T-helper 1 cell (primary cell): ENCODE measurements at places on chromosomes 2 and 18.

DNA sequence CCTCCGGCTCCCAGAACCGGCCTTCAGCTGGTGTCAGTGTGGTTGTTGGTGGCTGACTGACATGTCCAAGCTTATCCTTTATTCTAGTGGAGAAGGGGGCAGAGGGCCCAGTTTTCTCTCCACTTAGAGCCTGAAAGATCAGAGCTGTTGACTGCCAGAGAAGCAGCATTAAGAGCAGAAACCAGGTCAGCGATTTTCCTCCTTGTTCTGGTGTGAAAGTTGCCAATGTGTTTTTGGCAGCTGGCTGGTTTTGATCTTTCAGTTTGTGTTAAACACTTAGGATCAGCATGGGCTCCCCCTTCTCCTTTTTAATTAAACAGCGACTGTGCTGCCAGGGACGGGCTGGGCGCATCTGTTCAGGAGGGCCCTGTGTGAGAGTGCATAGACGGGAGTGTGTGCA lies 100.9 kb downstream of the ASAP2 start:
- no peak for DNase-seq

GRCh38 chr2:31312898-31313297 lies 78.9 kb downstream of the EHD3 start:
- no peak for DNase-seq

DNA sequence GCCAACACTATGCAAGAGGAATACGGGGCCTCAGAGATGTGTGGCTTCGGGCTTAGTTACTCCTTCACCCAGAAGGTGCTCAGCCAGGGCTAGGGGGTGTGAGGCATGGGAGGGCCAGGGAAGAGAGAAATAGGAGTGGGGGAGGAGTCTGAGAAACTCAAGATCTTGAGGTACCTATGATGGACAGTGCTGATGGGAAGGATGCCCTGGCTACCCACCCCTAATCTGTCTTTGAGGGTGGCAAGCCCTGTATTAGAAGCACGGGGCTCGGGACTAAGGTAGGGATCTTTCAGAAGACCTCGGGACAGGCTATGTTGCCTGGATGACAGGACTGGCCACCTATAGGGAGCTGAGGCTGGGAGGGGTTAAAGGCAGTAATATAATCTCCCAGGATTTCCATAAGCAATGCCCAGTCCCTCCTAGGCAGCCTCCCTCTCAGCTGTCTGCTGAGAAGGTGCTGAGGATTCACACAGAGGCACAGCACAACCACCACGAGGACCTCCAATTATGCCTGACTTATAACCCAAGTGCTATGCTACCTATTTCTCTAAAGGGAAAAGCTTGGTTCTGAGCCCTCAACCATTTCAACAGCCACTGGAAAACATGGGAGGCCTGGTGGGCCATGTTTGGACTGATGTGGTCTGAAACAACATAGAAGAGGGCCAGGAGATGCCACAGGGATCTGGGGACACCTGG lies 23.3 kb downstream of the MTHFD2 start:
- DNase-seq, result no peak

- DNase-seq, result no peak
These were observed 31.8 kb upstream of the TMEM131 start for GRCh38 chr2:98027538-98027937.

DNA sequence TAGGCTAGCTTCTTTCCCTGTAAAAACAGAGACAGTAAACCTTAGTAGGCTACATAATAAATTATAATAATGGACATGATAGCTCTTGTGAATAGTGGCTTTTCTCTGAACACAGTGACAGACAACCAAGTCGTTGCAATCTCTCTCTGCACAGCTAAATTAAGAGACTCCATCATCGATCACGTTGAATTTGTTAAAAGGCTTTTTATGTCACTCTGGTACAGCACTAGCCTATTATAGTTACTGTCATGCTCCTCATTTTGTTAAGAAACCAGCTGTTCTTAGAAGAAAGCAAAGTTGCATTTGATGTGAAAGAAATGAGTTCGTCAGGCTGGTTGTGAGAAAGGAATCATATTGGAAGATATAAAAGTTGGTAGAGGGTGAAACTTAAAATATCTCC lies 50.3 kb upstream of the ARHGAP28 start:
- DNase-seq, result no peak

DNA sequence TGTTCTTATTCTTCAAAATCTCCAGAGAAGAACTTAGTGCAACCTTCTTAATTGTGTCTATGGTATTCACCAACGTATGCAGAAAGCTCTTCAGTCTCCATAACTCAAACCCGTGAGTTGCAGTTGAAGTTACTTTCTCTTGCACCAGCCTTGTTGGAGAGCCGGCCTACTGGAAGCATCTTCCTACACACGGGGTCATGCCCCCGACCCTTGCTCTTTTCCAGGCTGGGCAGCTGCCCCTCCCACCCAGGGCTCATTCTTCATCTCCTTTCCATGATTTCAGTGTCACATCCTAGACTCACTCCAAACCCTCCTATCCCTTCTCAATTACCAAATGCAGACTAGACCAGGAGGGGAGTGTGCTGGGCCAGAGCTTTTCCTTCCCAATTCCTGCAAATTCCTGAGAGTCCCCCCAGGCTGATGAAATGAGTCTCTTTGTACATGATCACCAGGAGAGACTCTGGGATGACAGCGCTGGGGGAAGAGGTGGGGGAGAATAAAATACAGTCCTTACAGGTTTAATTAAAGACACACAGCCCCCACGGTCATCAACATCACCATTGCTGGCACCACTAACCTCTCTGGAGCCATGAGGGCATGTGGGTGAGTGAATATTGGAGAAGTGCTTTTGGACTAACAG lies 75.3 kb downstream of the COLEC12 start:
- DNase-seq, result no peak

DNA sequence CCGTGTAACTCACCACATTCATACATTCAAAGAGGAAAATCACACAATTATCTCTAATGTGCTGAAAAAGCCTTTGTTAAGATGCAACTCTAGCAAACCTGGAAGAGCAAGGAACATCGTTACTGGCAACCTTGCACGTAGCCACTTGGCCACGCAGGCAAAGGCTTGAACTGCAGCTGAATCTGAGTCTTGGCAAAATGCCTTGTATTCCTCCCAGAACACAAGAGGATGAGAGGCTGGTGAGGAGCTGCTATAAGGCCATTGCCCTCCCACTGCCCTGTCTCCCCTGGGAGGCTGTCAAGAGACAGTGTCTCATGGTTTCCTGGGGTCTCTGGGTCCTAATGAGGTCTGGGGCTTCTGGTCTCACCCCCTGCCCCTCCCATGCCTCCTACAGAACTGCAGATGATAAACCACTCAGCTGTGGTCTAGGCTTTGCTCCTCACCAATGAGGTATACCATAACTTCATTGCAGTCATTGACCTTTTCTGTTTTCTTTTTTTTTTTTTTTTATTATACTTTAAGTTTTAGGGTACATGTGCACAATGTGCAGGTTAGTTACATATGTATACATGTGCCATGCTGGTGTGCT lies 141.4 kb downstream of the SPP2 start:
- DNase-seq, result no peak

DNA sequence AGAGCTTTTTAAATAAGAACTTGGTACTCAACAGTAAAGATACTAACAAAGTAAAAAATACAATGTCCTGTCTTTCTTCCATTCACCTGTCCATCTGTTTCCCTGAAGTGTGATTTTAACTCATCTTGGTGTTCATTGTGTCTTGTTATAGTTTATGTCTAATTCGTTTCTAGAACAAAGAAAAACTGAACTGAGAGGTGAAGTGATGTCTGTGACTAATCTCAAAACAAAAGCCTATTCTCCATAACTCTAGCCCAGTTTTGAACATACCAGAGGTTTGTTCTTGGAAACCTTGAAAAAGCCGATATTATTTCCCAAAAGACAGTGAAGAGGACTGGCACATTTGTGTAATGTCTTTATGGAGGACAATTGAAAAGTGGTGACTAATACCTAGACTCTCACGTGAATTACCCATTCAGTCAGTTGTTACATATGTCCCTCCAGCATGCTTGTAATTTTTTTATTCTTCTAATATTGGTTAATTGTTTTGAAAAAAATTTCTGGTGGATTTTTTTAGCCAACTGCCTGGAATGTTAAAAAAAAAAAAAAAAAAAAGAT lies 725.8 kb downstream of the SATB2 start:
- DNase-seq, result no peak

- DNase-seq, result no peak
These were observed 181.5 kb downstream of the EN1 start for GRCh38 chr2:118665784-118666529.

GRCh38 chr2:160425434-160426151 lies 68.0 kb downstream of the RBMS1 start:
- DNase-seq, result no peak

DNA sequence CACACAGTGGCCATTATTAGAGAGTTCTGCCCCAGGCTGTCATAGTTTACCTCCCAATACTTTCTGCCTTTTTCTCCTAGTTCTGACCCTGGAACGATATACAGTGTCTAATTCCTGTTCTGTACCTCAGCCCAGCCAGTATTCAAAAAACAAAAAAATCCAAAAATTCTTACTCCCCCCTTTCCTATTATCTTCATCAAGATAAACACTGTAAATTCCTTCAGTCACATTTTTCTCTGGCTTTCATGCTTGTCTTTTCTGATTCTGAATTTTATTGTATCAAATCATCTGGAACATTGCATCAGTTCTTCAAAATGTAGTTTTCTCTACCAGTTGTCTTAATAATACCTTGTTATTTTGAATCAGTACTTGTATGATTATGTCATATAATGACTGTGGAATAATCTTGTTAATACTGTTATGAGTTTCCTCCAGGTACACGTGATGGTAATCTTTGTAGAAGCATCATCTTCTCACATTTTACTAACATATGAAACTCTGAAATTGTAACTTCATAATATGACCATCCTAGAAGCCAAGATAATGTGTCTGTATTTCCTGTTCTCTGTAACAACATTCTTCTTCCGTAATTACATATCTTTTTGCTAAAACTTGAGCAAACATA lies 79.0 kb upstream of the NOSTRIN start:
- no peak for DNase-seq

- no peak for DNase-seq
These were observed 422.7 kb upstream of the TNP1 start for GRCh38 chr2:217282531-217282930.

DNA sequence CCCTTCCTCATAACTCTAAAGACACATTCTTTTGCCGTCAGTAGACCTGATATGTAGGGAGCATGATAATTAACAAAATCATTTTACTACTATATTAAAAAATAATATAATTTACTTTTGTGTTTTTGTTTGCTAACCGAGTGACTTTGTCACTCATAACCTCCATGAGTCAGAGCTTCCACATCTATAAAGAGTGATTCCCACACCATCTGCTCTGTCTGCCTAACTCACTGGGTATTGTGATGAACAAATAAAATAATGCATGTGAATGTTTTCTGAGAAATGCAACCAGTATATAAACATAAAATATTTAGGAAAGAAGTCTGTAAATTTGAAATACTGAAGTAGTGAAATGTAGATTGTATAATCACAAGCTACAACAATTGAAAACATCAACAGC lies 123.4 kb upstream of the DSEL start:
- DNase-seq, result no peak

GRCh38 chr2:239388236-239389151 lies 12.3 kb downstream of the HDAC4 start:
- no peak for DNase-seq

GRCh38 chr2:136363900-136364299 lies 246.0 kb upstream of the CXCR4 start:
- no peak for DNase-seq

- peak; percentile 19 for DNase-seq
These were observed 17.3 kb upstream of the CYS1 start for GRCh38 chr2:10097352-10098148.

- DNase-seq, result no peak
These were observed 138.5 kb downstream of the COL4A4 start for GRCh38 chr2:227025510-227025909.

GRCh38 chr2:71101656-71102055 lies 28.4 kb downstream of the MCEE start:
- DNase-seq, result no peak

- no peak for DNase-seq
These were observed 54.8 kb downstream of the TMEM200C start for GRCh38 chr18:5840547-5840946.

GRCh38 chr2:213958086-213958485 lies 452.8 kb upstream of the VWC2L start:
- no peak for DNase-seq

GRCh38 chr2:224410946-224411561 lies 9.1 kb upstream of the FAM124B start:
- no peak for DNase-seq

DNA sequence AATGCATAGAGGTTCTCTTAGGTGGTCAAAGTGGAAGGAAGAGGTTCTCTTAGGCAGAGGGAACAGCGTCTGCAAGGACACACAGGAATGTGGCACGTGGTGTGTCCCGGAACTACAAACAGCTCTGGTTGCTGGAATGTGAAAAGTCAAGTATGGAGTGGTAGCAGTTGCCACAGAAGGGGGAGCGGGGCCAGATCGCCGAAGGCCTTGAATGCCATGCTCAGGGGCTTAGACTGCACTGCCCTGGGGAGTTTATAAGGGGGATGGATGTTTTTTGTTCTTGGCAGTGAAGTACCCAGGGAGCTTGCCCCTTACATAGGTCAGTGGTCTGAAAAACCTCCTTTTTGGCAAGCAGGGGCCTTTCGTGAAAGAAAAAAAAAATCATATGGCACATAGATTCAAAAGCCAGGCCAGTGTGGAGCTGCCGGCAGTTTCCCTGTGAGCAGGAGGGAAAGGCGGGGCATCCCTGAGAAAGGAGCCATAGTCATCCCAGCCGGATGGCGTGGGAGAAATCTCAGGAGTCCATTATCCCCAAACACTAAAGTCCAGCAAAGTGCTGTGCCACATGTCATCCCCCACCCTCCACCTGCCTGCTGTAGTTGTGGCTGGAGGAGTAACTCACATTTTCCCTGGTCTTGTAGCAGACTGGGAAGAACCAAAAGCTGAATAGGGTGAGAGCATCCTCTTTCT lies 45.4 kb downstream of the GORASP2 start:
- no peak for DNase-seq

DNA sequence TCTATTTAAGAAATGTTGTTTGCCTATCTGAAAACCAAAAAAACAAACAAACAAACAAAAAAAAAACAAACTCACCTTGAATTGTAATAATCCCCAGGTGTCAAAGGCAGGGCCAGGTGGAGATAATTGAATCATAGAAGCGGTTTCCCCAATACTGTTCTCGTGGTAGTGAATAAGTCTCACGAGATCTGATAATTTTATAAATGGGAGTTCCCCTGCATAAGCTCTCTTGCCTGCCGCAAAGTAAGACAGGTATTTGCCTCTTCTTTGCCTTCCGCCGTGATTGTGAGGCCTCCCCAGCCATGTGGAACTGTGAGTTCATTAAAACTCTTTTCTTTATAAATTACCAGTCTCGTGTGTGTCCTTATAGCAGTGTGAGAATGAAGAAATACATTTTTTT lies 1180.7 kb upstream of the CRIM1 start:
- DNase-seq, result no peak
